ENCODE measurements at places on chromosomes 2 and 18. TPM values are rescaled to one million over a fixed set of nuclear protein-coding genes. Genes with fewer than 3 reads are reported as not detected.

L3MBTL4 gene
- not detected for total RNA-seq

NT5C1B gene
- not detected for total RNA-seq

GRCh38 chr18:23618862-23619387, 32.6 kb upstream of the NPC1 start:
- DNase-seq = no peak

DTNA gene
- total RNA-seq = 0.22 TPM

DNA sequence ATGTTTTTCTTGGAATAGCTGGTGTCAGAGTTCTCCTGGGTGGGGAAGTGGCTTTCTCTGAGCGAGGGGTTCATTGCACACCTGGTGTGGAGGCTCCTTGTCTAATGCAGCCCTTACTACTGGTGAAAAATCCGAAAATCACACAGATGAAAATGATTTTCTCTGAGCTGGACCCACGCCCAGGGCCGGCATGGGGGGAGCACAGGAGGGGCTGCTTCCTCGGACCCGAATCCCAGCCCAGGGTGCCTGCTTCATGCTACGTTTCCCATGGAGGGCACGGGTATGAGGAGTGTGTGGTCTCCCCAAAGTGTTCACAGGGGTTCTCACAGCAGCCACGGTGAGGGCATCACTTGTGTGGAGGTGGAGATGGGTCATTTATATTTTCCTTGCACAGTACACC, 288.0 kb upstream of the HDAC4 start:
- DNase-seq = no peak

GRCh38 chr2:141595316-141595920, 535.4 kb downstream of the LRP1B start:
- DNase-seq = no peak

PMAIP1 gene
- total RNA-seq = 14.1 TPM

GRCh38 chr18:44793685-44794084, 113.0 kb downstream of the SETBP1 start:
- DNase-seq = no peak

DNA sequence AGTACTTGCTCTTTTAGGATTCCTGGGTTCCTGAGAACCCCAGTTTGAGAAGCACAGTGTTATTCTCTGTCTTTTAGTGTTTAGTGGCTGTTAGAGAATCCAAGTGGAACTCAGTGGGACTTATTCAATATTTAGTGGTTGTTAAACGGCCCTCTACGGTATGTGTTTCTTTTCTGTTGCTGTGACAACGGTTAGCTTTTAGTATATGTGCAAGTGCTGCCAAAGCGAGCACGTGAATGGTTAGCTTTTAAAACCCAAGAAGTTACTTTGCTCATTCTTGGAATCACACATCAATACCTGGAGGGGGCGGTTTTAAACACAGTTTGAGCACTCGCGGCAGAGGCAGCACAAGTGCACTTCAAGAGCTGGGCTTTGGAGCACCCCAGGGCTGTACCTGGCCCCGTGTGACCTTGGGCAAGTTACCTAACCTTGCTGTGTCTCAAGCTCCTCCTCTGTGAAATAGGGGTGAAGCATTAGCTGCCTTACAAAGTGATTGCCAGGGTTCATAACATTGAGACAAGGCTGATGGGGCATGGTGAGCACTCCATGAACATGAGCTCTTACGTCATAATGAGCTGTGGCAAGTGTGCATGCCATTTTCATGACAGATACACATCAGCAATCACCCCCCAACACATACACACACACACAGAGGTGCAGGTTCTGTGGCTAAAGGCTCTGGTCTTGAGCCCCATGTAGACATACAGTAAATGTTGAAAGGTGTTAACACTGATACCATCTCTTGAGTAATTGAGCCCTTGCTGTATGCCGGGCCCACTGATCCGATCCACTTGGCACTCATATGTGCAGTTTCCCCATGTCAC, 234.1 kb downstream of the ALPK2 start:
- no peak for DNase-seq

- DNase-seq = no peak
These were observed 32.6 kb downstream of the HJURP start for GRCh38 chr2:233821709-233822100.

DNA sequence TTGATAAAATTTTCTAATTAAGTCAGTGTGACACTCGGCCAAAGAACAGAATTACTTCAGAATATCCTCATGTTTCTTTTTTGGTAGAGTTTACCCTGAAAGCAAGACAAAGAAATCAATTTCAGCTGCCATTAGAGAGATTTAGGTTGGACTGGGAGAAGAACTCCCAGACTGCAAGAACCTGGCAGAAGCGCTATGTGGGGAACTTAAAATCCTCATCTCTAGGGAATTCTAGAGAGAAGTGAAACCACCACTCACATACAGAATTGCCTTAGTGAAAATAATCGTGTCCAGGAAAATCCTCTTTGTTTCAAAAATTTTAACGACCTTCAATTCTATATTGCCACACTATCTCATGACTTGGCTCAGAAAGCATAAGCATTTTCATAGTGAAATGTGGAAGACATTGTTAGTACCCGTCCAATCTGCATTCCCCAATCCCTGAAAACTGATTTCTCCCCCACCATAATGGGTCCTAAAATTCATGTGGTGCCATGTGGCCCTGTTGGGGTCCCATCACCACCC, 297.3 kb upstream of the MEIS1 start:
- no peak for DNase-seq

DNA sequence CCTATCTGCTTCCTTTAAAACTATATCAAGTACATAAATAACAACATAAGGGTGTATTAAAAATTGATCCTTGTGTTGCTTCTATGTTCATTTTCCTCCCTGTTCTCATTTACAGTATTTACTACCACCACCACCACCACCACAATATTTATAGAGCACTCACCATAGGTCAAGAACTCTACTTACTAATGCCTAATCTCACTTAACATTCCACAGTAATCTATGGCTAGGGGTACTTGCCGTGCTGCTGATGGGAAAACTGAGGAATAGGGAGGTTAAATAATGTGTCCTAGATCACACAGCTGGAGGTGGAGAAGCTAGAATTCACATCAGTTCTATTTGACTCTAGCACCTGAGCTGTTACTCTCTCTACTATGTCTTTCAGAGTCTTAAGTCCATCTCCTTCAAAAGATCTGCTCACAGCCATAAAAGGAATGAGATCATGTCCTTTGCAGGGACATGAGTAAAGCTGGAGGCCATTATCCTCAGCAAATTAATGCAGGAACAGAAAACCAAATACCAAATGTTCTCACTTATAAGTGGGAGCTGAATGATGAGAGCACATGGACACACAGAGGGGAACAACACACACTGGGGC, 54.1 kb upstream of the ZNF385B start:
- no peak for DNase-seq

DNA sequence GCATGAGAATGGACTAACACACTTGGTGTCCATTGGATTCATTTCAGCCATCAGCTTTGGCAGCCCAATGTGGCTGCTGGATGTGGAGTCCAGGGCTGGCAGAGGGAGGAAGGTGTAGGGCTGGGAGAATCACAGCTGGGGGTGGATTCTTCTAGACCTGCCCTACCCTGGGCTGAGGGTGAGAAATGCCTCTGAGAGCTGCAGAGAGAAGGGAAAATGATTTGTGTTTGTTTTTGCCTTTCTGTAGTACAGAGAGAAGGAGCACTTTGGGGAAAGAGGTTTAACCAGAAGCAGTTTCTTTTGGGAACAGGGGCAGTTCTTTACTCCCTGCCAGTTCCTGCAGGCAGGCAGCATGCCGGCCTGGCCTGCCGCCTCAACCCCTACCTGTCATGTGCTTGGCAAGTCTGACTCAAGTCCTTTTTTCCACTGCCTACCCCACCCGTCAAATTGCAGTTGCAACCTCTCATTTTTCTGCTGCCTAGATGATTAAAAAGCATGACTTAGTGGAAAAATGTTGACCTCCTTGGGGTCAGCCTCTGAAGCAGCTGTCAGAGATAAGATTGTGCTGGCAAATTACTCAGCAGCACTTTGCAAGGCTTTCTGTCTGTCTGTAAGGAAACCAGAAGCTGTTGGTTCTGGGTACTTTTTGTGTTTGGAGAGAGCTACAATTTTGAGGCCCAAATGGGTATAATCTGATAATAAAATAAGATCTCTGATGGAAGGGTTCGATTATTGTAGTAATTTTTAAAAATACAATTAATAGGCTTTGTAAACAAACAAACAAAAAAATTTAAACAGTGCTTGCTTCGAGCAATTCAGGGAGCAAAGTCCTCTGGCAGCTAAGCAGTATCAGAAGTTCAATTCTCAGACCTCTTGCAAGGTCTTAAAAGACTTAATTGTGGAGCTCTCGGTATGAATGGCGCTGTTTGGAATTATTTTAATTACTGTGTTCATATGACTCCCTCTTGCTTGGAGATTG, 21.7 kb downstream of the LBH start:
- DNase-seq = peak; percentile 81

GRCh38 chr18:40962784-40963183, 992.2 kb upstream of the PIK3C3 start:
- DNase-seq = no peak

POTEC gene
- total RNA-seq = not detected

CHN1 gene
- 8.1 TPM for total RNA-seq
